ENCODE measurements at places on chromosomes 13 and 19.
A peak's percentile ranks its signal among the peaks of the same experiment; 100 is the strongest.

DNA sequence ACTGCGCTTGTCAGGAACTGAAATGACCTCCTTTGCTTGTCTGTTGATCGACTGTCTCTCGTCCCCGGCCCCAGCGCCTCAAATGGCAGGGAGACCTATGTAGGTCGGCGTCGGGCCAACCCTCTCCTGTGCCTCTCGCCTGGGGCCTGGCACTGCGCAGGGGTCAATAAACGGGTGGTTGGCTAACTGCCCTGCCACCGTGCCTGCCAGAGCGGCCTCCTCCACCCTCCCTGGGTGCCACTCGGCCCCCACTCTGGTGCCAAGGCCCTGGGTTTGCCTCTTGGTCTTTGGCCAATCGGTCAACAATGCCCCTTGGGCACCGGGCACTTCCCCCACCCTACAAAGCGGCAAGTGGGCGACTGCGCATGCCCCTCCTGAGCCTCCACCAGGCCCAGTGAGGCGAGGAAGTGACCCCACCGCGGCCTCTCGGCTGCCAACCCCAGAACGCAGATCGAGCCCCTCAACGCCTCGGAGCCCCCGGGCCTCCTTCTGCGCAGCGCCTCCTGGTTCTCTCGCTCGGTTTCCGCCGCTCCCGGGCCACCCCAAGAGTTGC is 1.1 kb downstream of the KEAP1 start:
- no peak for DNase-seq

- no peak for DNase-seq
Observed at GRCh38 chr13:47886314-47886713, 114.8 kb downstream of the SUCLA2 start.

DNA sequence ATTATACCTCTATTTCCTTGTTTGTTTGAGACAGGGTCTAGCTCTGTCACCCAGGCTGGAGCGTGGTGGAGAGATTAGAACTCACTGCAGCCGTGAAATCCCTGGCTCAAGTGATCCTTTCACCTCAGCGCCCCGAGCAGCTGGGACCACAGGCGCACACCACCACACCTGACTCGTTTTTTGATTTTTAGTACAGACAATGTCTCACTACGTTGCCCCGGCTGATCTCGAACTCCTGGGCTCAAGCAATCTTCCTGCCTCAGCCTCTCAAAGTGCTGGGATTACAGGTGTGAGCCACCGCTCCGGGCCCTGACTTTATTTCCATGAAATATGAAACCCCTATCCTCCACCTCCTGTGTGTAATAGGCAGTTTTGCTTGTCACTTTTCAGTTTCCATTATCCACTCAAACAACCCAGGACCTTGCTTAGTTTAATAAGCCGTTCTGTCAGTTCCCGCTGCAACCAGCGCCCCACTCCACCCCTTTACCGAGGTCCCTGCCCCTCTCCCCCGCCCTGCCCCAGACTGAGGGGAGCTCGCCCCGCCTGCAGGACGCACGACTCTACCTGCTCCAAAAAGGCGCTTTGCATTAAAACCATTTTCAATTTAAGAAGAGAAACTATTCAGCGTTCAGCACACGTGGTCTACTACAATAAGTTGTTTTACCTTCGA is 16.9 kb downstream of the ZNF816 start:
- DNase-seq = peak; percentile 66

DNA sequence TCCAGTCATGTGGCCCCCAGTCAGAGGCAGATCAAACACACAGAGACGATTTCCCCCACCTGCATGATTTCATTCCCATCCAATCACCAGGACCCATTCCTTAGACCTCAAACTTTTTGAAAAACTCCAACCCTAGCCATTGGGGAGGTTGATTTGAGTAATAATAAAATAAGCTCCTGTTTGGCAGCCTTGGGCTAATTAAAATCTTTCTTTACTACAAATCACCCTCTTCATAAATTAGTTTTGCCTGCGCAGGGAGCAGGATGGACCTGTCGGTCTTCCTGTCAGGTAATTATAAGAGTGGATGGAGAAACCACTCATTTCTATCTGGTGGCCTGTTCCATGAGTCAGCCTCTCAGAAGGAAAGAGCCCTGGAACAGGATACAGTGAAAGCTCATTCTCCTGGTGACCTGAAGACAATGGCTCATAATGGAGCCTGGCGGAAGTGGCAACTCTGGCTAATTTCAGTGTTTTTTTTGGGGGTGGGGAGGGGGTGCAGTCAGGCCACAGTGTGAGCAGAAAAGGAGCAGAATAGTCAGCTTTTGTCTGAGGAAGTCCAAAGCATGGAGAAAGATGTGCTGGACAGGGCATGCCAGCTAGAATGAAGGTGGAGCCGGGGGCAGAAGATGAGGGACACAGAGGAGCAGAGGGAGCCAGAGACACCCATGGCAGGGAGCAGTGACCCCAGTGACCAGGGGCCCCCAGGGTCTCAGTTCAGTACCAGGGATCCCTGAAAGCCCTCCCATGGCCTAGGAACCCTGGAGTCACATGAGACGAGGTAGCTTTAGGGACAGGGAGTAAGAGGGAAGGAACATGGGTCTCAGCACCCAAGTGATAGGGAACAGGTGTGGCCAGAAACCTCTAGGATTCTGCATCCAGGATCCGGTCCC is 31.8 kb upstream of the PSG9 start:
- DNase-seq = no peak

- no peak for DNase-seq
Observed at GRCh38 chr13:40609972-40610726, 56.3 kb downstream of the FOXO1 start.

- DNase-seq = no peak
Observed at GRCh38 chr13:52811841-52812240, 36.6 kb downstream of the PCDH8 start.

GRCh38 chr19:7926021-7926726 is at the start of gene CTXN1:
Gene CTXN1, minus strand, starts transcription at chr19:7926135. Its CDS starts 597 bp downstream, at chr19:7925538.
- DNase-seq = peak; percentile 91

GRCh38 chr13:52428295-52428694 is 22.1 kb downstream of the VPS36 start:
- DNase-seq = no peak

DNA sequence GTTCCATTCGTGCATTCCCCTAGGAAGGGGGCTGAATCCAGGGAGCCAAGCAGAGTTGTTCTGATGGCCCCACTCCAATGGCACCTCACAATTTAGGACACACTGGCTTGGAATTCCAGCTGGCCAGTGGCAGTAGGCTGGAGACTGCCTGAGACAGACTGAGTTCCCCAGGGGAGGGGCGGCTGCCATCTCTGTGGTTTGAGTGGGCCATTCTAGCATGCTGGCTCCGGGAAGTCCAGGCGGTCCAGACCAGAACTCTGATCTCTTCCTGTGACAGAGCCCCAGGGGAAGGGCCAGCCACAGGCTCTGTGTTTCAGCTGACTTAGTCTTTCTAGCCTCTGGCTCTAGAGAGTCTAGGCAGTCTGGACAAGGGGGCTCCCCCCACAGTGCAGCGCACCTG is 29.5 kb upstream of the SLC7A1 start:
- no peak for DNase-seq

- no peak for DNase-seq
Observed at GRCh38 chr13:105787632-105788031, 747.8 kb downstream of the EFNB2 start.

GRCh38 chr19:38263689-38264485 is 486 bp upstream of the SPINT2 start:
- no peak for DNase-seq

DNA sequence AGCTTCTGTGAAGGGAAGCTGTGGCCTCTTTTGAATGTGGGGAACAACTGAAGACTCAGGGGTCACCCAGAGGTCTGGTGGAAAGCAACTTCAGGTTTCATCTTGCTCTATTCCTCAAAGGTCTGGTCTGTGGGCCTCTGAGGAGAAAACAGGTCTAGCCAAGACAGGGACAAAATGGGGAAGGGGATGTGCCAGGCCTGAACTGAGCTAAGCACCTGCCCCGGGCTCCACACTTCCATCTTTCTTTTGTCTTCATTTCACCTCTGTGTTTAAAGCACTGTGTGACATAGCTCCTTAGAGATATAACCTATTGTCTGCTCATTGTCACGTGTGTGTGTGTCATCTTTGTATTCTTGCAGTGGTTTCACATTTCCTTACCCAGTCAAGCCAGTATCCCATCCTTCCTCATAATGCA is 19.9 kb upstream of the GDF15 start:
- DNase-seq = no peak

- peak; percentile 79 for DNase-seq
Observed at GRCh38 chr19:911197-912033, 1.6 kb downstream of the R3HDM4 start.

- no peak for DNase-seq
Observed at GRCh38 chr19:56678205-56678604, 6.6 kb upstream of the ZNF835 start.

DNA sequence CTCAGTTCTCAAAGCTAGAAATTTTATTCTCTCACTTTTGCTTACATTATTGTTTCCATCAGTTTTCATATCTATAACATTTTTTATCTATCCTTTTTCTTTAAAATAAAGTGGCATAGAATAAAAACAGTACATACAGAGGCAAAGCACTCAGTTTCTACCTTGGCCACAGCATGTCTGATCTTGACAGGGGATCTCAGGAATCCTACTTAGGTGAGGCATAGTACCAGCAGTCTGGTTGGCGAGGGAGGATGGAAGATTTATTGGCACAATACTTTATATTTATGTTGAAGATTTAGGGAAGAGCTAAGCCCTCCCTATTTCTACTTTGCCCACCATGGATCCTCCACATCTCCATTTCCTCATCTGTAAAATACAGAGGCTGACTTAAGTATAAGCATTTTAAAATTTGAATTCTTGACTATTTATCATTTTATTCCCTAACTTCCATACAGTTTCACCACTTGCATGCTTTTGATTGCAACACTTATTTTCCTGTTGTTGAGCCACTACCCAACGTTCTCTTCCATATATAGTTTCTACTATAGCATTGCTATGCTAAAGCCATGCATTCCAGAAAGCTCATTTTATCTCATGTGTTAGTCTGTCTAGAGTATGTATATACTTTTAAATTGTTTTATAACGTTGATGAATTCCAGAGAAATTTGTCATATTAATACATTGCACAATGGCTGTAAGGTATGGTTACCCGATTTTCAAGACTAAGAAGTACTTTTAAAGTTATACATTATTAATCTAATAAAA is 506.7 kb downstream of the KCTD12 start:
- DNase-seq = no peak

DNA sequence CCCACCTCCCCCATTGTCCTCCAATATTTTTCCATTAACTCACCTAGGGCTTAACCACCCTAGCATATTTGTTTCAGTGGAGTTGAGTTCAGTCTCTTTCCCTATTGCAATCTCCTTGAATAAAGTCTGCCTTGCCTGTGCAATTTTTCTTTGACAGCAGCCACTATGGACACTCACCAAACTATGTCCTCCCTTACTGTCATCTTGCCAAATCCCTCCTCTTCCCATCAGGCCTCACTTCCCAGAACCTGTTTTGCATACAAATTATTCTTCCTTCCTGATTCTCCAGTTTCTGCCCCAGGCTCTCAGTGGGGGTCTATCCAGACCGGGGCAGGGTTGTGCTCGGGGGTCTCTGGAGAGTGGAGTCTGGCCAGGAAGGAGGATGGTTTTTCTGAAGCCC is 2.2 kb upstream of the LYPD5 start:
- DNase-seq = no peak

GRCh38 chr19:29119590-29119989 is 93.4 kb downstream of the UQCRFS1 start:
- no peak for DNase-seq

DNA sequence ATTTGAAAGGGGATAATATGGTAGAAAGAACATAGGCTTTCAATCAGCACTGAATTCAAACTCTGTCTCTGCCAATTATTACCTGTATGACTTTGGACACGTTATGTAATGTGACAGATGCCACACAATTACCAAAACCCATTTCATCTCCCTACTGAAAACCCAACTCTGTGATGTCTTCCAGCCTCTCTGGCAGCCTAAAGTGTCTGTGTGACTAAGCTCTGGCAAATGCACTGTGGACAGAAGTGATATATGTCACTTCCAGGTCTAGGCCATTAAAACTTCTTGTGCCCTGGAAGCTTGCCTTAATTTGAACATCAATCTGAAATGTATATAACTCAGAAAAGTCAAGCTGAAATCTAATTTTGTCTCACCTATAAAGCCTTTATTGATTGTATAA is 552.0 kb downstream of the RFC3 start:
- DNase-seq = no peak

- no peak for DNase-seq
Observed at GRCh38 chr13:86559901-86560300, 760.7 kb upstream of the SLITRK6 start.

DNA sequence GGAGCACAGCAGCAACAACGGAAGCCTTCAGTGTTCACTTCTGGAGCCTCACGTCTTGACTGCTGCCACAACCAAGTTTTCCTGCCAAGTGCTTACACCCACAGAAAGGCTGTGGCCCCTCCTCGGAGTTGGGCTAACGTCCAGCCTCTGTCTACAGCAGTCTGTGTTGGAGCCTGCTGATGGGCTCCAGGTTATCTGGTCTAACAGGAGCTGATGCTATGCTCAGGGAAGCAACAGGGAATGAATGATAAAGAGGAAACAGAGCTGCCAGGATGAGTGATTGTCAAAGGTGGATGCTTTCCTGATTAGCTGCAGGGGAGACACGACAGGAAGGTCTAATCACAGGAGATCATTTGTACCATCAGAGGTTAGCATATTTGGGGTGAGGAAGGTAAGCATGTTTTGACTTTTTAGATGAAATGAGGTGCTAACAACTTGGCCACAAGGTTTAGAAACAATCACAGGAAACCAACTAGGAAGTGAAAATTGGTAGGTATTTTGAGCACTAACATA is 53.8 kb upstream of the RCBTB2 start:
- DNase-seq = no peak

- no peak for DNase-seq
Observed at GRCh38 chr19:10525636-10526035, 8.4 kb upstream of the S1PR5 start.

DNA sequence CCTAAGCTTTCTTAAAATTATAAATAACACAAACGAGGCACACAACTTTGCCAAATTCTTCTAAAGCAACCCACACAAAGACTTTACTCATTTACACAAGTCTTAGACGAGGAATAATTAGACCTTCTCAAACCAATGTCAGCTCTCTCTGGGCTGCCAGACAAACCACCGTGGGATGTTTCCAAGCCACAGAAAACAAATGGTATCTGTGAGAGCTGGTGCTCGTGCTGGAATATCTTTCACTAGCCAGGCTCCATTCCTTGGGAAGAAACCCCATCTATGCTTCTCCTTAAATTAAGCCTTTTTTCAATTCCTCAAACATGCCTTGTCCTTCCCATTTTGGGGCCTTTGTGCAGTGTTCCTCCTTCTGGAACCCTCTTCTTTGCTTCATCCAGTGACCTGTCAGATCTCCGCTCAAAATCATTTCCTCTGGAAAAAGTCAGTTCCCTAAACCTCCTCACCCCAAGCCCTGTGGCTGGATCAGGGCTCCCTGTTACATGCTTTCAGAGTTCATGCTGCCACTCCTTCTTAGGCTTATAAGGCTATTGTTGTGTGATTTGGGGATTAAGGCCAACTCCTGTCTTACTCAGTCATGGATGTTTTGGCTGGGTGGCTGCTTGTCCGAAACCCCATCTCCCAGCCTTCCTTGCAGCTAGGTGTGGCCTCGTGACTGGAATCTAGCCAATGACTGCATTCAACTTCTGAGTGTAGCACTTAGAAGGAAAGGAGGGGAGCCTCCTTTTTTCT is 64.2 kb upstream of the GTF2F2 start:
- DNase-seq = no peak

- no peak for DNase-seq
Observed at GRCh38 chr19:814152-815078, 7.3 kb downstream of the PLPPR3 start.

GRCh38 chr13:20633802-20634201 is 66.8 kb downstream of the IFT88 start:
- DNase-seq = no peak

GRCh38 chr13:33057019-33057780 is 41.0 kb downstream of the KL start:
- no peak for DNase-seq

Data from H1 (cell line).